ENCODE measurements at places on chromosomes 2 and 18.
A peak's percentile ranks its signal among the peaks of the same experiment; 100 is the strongest.

- no peak for DNase-seq
Observed at GRCh38 chr2:71538656-71539265, 85.4 kb downstream of the DYSF start.

- DNase-seq = no peak
Observed at GRCh38 chr2:178428396-178428806, 22.6 kb downstream of the PRKRA start.

DNA sequence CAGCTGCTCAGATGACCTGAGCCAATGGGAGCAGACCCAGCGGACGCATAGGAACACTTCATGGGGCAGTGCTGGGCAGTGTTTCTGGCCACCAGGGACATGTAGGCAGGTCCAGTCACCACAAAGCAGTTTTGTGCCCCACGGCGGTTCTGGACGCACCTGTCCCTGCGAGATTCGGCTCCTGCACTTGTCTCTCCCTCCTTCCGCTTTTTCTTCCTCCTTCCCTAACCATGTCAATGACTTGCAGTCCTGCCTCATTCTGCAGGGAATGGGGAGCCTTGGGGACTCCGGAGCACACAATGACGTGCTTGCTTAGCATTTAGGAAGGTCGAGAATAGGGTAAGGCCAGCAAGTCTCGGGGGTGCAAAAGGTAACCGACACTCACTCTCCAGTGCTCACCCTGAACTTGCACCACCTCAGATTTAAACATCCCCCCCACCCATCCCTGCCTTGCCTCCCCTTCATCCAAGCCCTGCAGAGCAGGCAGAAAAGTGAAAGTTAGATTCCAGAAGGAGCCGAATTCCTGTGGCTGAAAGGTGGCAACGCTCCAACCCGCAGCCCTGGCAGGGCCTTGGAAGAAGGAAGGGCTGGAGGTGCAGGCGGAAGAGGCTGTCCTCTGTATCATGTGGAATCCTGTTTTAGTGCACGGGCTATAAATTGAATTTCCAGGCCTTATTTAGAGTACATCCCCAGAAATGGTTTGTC lies 40.5 kb upstream of the ATG16L1 start:
- peak; percentile 48 for DNase-seq

DNA sequence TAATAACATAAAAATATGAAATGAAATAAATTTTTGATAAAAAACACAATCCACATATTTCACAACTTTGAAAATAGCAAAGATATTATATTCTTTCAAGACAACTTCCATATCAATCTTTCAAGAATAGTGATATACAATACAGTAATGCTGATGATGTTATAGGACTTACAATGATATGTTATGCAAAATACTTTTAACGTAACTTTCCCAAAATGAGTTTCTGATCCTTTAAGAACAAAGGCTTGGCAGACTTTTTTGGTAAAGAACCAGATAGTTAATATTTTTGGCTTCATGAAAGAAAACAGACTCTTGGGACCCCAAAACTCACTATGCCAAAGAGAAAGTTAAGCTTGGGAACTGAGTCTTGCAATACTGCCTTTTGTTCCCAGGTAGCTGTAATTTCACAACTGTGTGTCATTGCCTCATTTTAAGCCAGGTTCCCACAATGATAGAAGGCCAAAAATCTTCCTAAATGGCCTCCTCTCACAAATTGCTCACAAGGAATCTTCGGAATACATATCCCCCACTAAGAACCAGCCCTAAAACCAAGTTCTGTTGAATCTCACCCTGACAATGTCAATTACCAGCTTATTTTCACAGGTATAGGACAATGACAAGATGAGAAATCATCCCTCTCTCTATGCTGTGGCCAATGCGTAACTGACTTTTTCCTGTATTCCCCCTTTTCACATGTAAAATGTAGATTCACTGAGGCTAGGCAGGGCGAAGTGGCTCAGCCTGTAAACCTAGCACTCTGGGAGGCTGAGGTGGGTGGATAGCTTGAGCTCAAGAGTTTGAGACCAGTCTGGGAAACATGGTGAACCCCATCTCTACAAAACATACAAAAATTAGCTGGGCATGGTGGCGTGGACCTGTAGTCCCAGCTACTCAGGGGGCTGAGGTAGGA lies 54.8 kb upstream of the STRN start:
- no peak for DNase-seq

GRCh38 chr2:241855888-241856422 lies 2.7 kb downstream of the PDCD1 start:
- no peak for DNase-seq

- no peak for DNase-seq
Observed at GRCh38 chr2:42492691-42493467, 903 bp downstream of the KCNG3 start.

- peak; percentile 19 for DNase-seq
Observed at GRCh38 chr2:25230198-25230947, 62.0 kb upstream of the POMC start.

GRCh38 chr2:237253046-237253702 lies 160.8 kb downstream of the COL6A3 start:
- no peak for DNase-seq

- DNase-seq = no peak
Observed at GRCh38 chr2:146584316-146584715, 1260.5 kb upstream of the ACVR2A start.

DNA sequence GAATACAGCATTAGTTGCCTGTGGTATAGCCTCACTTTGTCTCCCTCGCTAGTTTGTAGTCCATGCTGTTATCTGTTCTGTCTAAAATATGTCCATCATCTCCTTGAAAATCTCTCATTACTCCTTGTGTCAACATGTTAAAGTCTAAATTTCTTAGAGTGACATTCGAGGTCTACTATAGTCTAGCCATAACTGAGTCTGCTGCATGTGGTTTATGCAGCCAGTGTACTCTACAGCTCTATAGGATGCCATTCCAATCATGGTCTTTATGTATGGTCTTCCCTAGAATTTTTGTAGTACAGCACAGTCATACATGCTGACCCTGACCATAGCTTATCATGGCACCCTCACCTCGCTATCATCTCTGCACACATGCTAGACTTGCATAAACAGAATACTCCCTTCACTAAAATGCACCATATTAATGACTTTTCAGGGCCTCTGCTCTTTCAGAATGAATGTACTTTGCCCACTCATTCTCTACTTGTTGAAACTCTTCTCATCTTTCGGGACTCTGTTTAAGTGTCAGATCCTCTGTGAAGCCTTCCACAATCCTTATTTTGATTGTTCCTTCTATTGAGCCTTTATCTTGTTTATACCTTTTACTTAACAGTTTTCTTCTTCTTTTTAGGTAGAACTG lies 12.8 kb downstream of the TANK start:
- DNase-seq = no peak

DNA sequence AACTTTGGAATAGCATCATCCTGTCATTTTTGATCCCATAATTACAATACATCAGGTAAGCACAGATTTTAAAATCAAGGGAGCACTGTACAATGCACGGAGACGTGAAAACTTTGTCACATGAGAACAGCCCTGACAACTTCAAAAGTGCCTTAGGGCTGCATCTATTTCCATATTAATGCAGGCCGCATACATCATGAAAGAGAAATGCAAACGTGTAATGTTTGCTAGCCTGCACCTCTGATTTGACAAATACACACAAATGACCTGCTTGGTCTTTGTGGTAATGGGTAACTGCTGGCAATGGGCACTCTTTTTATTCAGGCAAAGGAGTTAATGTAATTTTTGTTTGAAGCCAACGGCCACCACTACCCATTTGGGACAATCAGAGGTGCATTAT lies 202.0 kb upstream of the EPHA4 start:
- DNase-seq = no peak

DNA sequence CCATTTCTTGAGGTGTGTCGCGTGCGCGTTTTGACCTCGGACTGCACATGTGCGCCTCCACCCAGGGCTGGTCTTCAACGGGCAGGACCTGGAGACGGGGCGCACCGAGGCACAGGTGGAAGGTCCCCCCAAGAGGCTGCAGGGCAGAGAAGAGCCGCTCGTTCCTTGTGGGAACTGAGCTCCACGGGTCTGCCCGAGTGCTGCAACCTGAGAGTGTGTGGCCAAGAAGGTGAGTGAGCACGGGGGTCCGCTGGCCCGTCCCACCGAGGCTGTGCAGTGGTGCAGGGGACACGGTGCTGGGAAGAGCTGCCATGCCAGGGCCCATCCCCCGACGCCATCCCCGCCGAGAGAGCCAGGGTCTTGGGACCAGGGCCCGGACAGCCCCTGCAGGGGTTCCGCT lies 268.3 kb downstream of the GALR1 start:
- no peak for DNase-seq

DNA sequence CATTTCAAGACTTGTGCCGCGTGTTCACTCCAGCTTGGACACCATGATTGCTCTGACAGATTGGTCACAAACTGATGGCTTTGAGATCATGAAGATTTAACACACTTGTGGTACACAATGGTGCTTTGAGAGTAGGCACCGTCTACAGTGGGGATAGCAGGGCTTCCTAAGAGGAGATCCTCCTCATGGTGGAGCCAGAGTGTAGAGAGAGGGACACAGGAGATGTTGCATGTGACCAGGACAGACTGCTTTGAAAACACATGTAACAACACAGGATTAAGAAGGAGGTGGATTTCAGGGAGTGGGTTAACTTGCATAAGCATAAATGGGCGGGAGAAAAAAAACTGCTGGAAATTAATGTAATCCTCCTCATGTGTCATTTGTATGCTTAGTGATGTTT lies 95.7 kb upstream of the LINC00305 start:
- no peak for DNase-seq

GRCh38 chr18:23539911-23540525 lies 36.7 kb downstream of the RMC1 start:
- no peak for DNase-seq

GRCh38 chr2:197889041-197889440 lies 84.6 kb downstream of the PLCL1 start:
- no peak for DNase-seq

DNA sequence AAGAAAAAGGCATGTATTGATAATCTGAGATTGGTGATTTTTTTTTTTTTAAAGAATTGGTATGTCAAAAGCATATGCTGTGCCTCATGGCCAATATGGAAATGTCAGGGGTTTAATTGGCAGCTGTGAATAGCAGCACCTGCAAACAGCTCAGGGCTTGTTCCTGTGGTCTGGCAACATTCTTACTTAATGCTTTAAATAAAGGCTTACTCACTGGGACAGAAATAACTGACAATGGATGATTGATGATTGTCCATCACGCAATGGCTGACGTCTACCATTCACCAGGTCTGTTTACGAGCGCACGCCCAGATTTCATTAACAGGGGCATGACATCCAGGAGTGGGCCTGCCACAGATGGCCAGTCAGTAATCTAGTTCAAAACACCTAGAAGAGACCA lies 66.7 kb downstream of the ETAA1 start:
- no peak for DNase-seq

DNA sequence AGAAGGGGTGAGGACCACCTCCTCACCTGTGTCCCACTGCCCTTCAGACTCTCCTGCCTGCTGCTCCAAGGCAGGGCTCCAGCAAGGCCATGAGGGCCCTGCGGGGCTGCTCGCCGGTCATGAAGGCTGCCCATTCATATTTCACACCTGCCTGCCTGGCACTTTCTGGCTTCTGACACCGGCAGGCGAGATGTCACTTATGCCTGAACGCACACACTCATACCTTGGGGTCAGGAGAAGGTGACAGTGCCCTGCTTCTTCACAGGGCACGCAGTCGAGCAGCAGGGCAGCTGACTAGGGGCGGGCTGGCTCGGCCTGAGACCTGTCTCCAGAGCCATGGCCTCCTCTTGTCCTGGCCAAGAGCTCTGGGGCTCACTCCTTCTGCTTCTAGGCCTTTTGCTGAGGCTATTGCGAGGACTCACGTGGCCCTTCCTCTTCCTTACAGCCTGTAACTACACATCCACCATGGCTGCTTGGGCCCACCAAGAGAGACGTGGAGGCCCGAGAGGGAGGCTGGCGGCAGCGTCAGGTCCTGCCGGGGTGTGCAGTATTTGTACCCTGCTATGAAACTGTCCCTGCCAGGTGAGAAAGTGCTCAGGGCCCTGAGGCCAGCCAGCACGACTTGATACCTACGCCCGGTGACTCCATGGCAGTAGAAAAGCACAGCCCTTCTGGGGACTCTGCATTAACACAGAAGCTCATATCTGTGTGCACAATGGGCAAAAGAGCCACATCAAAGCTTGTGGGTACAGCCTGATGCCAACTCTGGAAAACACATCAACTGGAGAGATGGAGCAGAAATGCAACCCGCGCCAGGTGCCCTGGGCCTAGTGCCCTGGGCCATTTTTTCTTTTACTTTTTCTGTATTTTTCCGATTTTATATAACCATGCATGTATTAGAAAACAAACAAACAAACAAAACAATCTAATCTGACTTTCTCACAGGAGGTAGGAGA lies 30.6 kb downstream of the HS6ST1 start:
- no peak for DNase-seq

DNA sequence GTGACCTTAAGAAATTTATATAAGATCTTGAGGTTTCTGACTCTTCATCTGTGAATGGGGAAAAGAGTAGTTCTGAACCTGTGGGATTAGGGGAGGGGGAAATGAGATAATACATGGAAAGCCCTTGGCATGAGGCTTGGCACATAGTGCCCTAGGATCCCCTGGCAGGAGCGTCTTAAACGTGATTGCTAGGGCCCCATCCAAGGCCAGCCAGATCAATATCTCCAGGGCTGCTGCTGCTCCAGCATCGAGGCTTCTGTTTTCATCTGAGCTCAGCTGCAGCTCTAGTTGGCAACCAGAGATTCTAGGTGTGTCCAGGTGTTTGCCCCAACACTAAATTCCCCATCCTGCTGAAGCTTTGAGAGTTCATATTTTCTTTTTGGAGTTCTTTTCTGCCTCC lies 71.0 kb downstream of the IL1R2 start:
- DNase-seq = no peak

DNA sequence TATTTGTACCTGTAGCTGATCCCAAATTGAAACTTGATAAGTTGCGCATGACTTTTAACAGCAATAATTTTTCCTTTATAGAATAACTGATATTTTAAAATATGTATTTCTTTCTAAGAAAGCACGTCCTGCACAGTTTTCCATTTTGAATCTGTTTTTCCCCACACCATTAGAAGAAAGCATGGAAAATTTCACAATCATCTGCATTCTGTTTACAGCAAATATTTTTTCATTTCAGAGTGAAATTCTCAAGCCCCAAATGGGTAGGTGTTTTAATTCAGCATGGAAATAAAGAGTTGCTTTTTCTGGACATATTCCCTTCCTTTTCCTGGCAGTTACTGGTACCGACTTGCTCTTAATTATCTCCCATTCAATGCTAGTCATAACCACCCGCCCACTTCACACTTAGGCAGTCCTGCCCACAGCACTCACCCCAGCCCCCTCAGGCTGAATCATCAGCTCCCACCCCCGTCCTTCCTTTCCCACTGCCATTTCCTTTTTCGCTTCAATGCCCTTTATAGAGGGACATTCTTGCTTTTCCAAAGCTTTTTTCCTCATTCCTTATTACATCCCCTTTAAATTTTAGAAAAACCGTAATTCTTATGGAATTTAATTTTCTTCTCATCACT lies 89.2 kb upstream of the GLS start:
- DNase-seq = no peak
